ENCODE measurements at places on chromosomes 1 and 21.
A peak's percentile ranks its signal among the peaks of the same experiment; 100 is the strongest.

DNA sequence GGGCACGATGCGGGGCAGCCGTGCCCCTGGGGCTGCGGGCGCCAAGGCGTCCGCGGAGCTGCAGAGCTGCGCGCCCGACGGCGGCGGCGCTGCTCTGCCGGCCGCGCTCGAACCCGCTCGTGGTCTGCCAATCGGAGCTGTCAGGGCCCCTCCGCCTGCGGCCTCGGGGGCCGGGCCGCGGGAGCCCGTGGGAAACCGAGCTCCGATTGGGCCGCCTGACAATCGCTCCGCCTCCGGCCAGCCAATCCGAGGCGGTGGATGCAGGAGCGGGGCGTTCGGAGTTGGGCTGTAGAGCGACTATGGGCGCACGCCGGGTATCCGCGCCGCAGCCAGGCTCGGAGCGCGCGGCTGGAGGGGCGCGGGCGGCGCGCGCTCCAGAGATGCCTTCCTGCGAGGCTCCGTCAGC is 100.5 kb upstream of the SOD1 start:
- DNase-seq: peak; percentile 88

DNA sequence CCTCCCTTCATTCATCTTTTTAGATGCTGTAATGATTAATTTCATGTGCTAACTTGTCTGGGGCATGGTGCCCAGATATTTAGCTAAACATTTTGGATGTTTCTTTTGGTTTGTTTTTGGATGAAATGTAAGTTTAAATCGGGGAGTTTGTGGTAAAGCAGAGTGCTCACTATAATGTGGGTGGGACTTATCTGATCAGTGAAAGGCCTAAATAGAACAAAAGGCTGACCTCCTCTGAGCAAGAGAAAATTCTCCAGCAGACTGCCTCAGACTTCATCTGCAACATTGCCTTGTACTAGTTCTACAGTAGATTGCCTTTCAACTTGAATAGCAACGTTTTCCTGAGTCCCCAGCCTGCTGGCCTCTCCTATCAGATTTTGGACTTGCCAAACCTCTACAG is 183.6 kb downstream of the S1PR1 start:
- DNase-seq: no peak

DNA sequence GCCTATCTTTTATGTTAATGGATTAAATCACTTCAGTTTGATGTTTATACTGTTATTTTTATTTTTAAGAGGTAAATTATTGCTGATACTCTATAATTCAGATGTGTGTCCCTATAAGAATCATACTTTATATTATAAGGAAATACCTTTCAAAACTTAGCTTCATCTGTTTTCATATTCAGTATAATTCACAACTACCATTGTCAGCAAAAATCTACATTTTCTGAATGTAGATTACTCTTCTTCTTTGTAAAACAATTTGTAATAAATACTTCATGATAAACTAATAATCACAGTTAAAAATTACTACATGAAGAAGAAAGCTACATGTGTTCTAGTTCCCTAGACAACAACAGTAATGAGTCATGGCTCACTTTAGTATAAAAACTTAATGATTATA is 115.4 kb upstream of the SERTAD4 start:
- no peak for DNase-seq

DNA sequence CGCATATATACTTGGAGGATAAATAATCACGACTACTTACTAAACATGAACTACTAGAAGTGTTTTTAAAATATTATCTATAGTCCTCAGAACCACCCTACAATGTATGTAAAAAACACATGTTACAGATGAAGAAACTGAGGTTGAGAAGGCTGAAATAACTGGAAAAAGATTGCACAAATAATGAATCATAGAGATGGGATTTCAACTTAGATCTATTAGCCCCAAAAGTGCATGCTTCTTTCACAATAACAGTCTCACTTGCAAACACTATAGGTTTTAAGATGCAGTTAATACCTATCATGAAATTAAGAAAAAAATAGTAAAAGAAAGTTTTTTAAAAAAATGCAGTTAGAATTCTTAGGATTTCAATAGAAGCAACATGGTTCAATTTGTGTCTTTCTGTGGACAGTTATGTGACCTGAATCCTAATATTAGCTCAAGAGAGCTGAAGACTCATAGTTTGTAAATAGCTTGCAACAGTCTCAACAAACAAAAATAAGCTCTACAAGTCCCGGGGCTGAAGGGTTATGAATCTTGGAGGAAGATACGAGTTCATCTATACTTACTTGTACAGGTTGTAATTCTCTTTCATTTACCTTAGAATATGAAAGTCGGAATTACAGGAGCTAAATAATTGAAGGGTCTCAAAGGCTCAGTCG is 58.6 kb upstream of the NTPCR start:
- DNase-seq: no peak

DNA sequence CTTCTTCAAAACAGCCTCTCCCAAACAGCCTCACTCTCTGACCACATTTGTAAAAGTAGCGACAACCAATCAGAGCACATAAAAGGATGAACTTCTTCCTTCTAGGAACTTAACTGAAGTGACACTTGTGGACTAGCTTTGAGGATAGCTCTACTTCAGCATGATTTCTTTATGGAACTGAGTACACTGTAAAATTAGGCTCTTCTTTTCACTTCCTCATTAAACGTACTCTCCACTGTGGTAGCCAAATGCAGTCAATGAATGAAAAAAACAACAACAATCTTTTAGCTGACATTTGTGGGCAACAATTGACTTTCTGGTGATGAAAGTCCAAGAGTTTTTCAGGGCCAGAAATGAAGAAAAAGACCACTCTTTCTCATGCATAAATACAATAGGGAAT is 9.6 kb downstream of the LRRC53 start:
- no peak for DNase-seq

- DNase-seq: no peak
Observed at GRCh38 chr21:14617040-14617393, 70.9 kb upstream of the SAMSN1 start.

GRCh38 chr1:22088331-22088730 is 35.8 kb downstream of the CDC42 start:
- no peak for DNase-seq

DNA sequence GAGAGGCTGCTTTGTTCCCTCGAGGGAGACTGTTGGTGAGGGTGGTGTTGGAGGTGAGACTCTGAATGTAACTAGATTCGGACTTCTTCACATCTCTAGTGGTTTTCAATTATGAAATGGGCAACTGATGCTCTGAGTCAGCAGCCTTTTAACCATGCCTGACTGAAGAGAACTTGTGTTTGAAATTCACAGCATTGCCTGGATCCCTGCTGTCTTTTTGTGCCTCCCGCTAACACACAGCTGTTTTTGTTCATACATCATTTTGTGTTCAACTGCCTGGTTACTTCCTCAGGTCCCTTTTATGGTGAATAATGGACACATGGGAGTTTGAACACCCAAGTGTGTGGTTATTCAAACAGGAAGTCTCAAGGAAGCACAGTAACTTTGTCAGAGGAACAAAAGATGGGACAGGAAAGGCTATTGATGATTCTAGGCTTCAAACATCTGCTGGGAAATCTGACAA is 16.8 kb downstream of the LAMC1 start:
- no peak for DNase-seq

- DNase-seq: no peak
Observed at GRCh38 chr1:13646521-13646920, 53.5 kb upstream of the PRDM2 start.

- DNase-seq: no peak
Observed at GRCh38 chr21:45801129-45801964, 157.8 kb downstream of the PCBP3 start.

GRCh38 chr1:63935553-63935952 is 161.7 kb downstream of the ROR1 start:
- DNase-seq: no peak

DNA sequence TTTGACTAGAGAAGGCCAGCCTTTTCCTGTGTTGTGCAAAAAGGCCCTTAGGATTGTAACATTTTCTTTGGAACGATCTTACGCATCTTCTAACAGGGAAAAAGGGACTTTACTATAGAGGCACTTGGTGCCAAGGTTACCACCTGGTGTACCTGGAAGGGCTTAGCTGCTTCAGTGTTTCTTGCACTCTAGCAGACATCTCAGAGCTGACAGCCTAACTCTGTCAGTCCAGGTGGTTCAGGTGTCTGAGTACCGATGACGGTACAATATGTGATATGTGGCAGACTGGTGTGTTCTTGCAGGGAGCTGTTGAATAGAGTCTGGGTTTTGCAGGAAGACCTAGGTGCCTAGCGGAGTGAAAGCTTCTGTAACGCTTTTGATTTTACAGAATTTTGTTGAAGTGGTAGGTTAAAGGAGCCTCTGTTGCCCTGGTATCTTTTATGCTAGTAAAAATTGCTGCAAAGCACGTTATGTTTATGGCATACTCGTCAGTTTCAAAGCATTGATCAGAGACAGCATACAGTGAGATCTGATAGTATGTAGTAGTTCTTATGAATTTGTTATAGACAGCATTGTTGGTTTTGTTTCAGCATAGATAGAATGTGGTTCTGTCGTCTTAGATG is 1.4 kb downstream of the MAGI3 start:
- DNase-seq: no peak

DNA sequence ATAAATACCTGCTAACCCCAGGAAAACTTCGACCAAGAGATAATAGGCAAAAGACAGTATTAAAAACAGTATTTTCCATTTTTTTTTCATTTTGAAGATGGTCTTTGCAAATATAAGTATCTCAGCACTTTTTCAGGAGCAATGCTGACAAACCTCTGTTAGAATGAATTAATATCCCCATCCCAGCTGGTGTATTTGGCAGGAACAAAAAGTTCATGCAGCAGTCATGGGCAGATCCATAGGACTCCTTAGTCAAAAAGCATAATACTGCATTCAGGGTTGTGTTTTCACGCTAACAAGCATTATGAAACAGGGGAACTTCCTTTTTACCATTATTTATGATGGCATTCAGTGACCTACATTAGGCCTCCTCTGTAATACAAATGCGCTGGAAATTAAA is 344.0 kb downstream of the ST6GALNAC3 start:
- DNase-seq: no peak

DNA sequence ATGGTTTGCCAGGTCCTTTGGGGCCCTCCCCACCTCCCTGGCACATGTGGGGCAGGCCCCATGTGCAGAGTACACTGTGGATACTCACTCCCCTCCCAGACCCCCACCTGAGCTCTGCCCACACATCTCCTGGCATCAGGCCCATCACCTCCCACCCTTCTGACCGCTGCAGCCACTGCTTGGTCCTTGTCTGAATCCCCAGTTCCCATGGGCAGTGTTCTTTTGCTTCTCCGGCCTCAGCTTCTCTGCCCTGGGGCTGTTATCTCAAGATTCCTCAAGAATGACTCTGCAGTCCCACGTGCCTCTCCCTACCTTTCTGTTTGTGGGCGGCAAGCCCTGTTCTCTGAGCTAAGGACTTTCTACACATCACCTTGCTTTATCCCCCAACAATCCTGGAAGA is 187.7 kb upstream of the EDN2 start:
- no peak for DNase-seq

All from hypothalamus (tissue), 51 donors.